HFFc6 (cell line): ENCODE measurements at places on chromosomes 1 and 21. TPM values are rescaled to one million over a fixed set of nuclear protein-coding genes. Genes with fewer than 3 reads are reported as not detected.

DNA sequence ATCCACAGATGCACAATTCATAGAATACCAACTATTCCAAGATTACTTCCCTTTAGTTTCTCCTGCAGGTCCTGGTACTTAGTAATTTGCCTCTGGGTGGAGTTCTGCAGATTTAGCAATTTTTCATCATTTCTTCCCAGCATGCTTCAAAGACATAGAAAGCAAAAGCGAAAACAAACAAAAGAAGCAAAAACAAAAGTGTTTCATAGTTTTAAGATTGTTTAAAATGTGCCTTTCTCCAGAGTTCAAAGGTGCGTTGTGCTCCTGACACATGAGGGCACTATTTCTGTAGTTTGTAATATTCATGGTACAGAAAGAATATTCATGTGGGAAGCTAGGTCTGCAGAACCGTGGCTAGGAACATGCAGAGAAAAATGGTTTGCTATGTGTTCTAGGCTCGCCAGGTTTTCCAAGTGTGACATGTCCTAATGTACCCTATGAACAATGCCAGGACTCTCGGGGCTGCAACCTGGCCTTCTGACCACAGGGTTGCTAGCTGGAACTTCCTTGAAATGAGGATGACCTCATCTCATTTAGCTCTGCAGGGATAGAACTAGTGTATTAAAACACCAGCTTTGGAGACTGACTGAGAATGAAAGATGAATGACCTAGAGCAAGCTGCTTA lies 30.0 kb upstream of the RCSD1 start:
- DNase-seq: peak; percentile 38

DNA sequence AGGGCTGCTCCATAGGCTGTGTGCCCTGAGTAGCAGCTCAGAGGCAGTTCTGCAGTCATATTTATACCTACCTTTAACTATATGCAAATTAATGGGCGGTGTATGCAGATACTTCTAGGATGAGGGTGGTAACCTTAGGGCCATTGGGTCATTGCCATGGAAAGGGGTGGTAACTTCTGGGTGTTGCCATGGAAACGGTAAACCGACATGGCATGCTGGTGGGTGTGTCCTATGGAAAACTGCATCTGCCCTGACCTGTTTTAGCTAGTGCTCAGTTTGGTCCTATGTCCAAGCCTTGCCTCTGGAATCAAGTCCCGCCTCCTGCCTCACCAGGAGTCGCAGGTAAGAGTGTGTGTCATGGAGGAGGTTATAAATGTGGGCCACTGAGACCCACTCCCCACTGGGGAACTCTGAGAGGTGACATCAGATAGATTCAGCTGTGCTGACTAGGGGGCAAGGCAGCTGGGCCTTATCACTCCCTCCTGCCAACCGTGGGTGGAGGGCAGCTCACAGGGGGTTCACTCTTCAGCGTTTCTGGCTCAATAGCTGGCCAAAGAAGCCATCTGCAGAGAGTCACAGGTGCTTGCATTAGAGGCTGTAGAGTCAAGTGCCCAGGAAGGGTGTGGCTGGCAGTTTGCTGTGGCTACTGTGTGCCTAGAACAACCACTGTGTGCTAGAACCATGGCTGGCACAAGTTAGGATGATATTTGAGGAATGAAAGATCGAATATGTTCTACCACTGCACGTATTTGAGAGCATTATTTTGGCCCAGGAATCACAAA lies 19.0 kb downstream of the BACE2 start:
- no peak for DNase-seq

DNA sequence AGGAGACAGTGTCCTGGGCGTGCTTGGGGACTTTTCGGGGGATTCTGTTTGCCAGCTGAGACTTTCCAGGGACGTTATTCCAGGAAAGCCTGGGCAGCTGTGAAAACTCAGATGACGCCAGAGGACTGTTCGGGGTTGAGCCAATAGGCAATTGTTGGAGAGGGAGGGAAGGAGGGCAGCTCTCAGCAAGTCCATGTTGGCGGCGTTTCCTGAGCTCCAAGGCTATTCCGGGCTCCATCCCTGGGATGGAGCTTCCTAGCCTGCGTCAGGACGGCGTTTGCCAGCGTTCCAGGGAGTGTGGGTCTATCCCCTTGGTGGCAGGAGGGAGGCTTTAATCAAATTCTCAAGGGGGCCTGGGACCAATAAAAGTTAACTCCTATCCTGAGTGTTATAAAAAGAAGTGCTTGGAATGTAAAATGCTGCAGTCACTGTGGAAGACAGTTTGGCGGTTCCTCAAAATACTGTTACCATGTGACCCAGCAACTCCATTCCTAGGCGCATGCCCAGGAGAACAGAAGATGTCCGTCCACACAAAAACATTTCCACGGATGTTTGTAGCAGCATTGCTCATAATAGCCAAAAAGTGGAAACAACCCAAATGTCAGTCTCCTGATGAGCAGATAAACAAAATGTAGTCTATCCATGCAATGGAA lies 15.2 kb downstream of the SLC27A3 start:
- DNase-seq: peak; percentile 48

DNA sequence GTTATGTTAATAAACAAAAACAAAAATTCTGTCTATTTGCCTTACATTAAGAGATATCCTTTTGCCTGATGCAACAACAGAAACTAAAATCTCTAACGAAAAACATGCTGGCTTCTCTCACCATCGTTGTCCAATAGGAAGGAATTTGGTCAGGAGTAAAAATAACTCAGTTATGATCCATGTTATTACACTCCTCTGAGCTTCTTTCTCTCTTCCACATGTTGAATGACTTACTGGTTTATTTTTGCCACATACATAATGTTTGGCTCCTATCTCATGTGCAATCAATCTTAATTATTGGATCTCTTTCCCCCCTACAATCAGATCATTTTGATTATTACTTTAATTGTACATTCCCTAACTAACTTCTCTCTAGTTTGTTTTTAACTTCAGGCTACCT lies 688.4 kb downstream of the USP25 start:
- DNase-seq: no peak

GUCA2A gene
- total RNA-seq: not detected in 3 replicates

C8A gene
- not detected in 3 replicates for total RNA-seq

BRINP3 gene
- total RNA-seq: not detected in 3 replicates

OR2T35 gene
- not detected in 3 replicates for total RNA-seq

HMGCL gene
- total RNA-seq: 20.8 to 26.1 TPM (median 22.3 TPM) in 3 replicates

NIBAN1 gene
- 13.0 to 28.8 TPM (median 13.0 TPM) in 3 replicates for total RNA-seq
